ENCODE measurements at places on chromosomes 12 and 14.

DNA sequence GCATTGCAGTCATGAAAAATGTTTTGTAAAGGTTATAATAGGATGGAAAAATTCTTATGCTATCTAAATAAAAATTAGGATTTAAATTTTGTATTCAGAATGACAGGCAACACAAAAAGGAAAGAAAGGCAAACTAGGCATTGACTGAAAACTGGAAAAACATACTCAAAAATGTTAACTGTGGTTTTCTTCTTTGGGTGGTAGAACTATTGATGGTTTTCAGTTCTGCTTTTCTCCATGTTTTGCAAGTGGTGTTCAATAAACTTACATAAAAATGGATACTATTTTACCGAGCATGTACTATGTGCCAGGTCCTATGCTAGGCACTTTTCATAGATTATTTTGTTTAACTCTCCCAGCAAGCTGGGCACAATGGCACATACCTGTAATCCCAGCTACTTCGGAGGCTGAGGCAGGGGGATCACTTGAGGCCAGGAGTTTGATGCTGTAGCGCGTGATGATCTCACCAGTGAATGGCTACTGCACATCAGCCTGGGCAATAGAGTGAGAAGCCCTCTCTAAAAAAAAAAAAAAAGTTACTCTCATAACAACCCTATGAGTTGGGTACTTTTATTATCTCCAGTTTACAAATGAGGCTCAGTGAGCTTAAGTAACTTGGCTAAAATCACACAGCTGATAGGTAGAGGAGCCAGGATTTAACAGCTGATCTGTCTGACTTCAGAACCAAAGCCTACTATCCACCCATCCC, 26.3 kb upstream of the TCP11L2 start:
- no peak for DNase-seq

DNA sequence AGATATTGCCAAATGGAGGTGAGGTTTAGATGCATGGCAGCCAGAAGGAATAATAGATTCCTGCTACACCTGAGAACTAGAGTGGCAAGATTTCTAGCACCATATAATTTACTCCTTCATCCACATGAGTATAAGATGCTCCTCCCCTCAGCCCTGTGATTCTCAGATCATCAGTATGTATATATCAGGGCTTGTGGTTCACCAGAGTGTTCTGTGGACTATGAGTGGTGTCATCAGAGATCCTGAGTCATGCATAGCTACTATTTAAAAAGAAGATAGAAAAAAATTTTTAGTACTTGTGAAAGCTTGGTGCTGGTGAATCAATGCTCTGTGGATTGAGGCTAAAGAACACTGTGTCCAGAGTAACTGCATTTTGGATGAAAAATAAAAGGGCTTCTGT, 285.9 kb downstream of the BMP4 start:
- no peak for DNase-seq

GRCh38 chr12:11136075-11136474, 1.6 kb upstream of the TAS2R30 start:
- no peak for DNase-seq

- no peak for DNase-seq
These were observed 3.7 kb downstream of the ASB2 start for GRCh38 chr14:93972618-93973205.

GRCh38 chr12:6684609-6685008, 4.6 kb downstream of the ZNF384 start:
- DNase-seq, result no peak

GRCh38 chr14:36869125-36869524, 207.5 kb downstream of the PAX9 start:
- DNase-seq, result no peak

Data from brain pericyte (primary cell).